ENCODE measurements at places on chromosomes 5 and 9.
A peak's percentile ranks its signal among the peaks of the same experiment; 100 is the strongest.

- no peak for DNase-seq
Measured at GRCh38 chr5:63961598-63962161, 565 bp downstream of the HTR1A start.

DNA sequence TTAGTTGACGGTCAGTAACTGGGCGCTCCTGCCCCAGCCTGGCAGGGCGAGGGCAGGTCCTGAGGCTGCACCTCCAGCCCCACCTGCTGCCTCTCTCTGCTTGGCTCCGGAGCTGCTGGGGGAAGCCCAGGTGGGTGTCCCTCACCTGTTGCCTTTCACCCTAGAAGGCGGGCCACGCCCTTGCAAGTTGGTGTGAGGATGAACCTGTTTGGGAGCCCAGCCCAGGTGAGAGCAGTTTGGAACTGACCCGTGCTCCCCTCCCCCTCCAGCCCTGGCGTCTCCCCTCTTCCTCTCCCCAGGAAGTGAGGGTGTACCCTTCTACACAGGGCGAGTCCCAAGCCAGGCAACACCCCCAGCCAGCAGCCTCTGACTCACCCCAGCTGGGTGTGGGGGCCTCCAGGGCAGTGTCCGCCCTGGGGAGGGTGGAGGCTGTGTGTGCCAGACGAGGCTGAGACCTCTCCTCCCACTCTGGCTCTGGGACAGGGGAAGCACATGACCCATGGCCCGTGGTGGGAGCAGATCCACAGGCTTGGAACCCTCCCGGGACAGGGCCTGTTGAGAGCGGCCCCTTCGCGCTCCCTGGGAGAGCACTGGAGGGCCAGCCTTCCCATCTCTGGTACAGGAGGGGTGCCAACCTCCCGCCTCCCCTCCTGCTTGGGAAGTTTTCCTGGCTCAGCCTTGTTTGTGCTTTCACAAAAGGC lies 10.4 kb downstream of the LRRC8A start:
- no peak for DNase-seq

- DNase-seq: no peak
Measured at GRCh38 chr5:142977363-142978051, 207.3 kb downstream of the ARHGAP26 start.

- peak; percentile 7 for DNase-seq
Measured at GRCh38 chr9:78630966-78631365, 334.0 kb downstream of the PSAT1 start.

GRCh38 chr5:4156889-4157288 lies 561.3 kb downstream of the IRX1 start:
- DNase-seq: no peak

DNA sequence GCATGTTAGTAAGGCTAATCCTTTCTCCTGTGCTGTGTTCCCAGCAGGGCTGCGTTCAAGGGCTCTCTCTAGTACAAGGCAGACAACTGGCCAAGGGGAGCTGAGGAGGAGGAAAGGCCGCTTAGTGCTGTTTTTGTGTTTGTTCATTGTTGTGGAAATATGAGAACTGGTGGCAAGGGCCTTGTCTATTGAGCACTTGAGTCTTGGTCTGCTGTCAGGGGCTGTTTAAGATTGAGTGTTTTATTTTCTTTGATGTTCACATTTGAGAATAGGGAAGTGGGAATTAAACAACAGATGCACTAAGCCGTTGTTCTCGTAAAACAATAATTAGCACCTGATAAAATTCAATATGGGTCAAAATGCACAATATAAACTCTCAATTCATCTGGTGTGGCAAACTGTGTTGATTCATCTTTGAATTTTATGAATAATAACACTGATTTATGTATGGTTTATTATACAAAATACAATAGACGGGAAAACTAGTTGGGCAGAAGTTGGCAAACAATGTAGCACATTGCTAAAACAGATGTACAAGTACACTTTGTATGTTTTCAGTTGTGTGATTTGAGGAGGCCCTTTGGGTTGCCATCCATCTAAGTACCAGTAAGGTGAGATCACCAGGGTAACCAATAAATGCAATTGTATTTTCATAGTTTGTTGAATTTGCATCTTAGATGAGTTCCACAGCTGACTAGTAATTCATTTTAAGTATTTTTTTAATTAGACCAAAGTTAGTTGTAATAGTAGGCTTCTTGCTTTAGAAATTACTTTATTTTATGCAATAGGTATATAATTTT lies 97.6 kb upstream of the GRHPR start:
- DNase-seq: peak; percentile 76

- DNase-seq: no peak
Measured at GRCh38 chr9:128838338-128838737, 8.7 kb upstream of the SPOUT1 start.

DNA sequence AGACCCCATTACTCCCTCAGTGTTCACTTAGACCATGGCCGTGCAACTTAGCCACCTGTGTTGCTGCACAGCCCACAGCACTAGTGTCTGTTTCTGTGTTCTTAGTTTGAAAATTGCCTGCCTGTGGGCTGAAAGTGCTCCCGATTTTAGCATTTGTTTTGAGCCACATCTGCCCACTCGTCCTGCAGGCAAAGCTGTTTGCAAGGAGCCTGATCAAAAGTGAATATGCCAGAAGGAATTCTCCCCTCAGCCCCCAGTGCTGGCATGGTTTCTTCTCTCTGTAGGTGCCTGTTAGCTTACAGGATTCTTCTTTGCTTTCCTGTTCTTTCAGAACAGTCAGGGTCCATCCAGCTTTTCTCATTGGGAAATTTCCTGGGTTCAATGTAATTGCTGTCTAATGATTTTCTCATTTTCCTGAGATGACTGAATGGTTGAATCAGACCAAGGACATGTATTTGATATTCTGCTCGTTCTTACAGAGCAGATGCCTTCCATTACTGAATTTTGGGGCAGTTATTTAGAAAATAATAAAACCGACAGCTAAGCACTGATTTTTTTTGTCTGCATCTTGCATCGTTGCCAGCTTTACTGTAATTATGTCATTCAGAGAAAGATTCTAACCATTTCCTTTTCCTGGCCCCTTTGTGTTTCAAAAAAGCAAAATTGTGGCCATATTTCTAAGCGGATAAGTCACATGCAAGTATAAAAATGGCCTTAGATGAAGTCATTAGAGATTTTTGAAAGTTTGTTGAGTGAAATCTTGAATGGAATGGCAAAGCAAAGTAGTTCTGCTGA lies 111.1 kb upstream of the CKMT2 start:
- DNase-seq: no peak

DNA sequence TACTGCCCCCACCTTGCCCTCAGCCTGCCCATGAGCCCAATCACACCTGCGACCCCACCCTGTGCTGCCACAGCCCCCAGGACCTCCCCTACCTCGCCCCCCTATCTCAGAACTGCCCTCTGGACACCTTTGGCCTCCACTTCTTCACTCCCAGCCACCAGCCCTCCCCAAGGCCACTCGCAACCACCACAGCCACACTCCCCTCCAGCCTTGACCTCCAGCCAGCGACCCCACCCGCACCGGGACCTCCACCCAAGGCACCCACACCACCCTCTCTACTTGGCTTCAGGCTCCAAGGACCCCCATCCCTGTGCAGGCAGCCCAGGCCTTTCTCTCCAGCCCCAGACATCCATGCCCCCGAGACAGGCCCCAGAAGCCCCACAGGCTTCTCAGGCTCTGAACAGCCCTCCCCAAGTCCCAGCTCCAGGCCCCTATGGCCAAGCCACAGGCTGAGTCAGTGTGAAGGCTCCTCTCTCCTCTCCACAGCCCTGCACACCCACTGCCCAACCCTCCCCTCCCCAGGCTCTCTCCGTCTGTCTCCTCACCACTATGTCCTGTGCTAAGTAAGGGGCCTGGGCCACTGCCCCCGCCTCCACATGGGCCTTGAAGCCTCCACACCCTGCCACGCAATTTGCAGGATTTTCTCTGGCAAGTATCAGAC lies 2.0 kb downstream of the AK1 start:
- DNase-seq: no peak

- DNase-seq: no peak
Measured at GRCh38 chr9:114250235-114250568, 72.7 kb upstream of the ORM1 start.

DNA sequence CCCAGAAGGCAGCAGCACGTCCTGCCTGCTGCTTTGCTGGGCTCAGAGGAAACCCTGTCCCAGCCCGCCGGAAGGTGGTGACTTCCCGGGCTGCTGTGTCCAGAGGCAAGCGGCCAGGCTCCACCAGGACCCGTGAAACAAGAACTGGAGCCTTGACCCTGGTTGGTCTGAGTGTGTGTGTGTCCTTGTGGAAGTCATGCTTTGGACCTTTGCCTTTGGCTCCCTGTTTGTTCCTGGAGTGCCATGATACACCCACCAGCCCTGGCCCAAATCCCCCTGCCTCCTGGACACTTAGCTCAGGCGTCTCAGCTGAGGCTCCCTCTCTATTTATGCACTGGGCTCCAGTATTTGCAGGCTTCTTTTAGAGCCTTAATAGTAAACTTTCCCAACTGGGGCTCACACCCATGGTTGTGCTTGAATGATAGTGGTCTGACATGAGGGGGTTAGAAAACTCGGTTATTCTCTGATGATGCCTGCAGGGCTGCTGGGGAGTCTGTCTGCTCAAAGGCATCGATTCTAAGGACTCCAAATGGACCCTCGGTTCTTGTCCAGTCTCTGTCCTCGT lies 72.2 kb downstream of the C9orf50 start:
- DNase-seq: no peak

GRCh38 chr5:137142764-137143605 lies 356.1 kb downstream of the SPOCK1 start:
- DNase-seq: no peak

- no peak for DNase-seq
Measured at GRCh38 chr5:172798422-172799215, 27.6 kb upstream of the DUSP1 start.

DNA sequence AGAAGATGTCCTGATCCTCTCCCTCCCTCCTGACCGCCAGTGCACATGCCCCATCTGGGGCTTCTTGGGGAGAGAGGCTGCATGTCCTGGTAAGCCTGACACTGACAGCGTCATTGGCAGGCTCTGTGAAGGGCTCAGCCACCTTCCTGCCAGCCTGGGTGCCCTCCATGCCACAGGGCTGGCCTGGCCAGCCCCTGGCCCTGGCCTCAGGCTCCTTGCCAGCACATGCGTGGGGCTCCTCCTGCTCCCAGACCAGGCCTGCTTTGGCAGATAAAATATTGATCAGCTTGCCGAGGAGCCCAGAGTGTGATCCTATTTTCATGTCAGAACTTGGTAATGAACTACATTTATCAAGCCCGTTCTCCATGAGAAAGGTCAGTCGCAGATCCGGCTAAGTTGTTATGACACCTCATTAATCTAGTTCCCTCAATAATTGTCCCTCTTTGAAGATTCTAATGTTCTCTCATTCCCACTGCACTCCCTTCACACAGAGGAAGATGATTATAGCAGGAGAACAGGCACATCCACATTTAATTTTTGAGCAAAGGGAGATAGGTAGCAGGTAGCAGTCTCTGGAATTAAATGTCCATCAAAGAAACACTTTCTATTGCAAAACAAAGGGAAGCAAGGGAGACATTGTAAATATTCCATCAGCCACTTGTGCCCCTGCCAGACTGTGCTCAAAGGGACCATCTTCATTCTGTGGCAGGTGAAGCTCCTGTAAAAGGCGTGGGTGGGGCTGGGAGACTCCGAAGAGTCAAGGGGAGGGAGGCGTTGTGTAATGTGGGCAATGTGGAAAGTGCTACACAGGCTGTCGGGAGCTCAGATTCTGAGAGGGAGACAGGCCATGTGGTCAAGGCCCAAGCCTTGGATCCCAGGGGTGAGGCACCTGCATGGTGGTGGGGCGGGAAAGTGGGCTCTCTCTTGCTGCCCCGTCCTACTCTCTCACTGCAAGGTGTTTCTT lies 272.0 kb downstream of the HSPA4 start:
- DNase-seq: no peak

GRCh38 chr5:15936505-15937245 lies 242.9 kb downstream of the MARCHF11 start:
- no peak for DNase-seq

DNA sequence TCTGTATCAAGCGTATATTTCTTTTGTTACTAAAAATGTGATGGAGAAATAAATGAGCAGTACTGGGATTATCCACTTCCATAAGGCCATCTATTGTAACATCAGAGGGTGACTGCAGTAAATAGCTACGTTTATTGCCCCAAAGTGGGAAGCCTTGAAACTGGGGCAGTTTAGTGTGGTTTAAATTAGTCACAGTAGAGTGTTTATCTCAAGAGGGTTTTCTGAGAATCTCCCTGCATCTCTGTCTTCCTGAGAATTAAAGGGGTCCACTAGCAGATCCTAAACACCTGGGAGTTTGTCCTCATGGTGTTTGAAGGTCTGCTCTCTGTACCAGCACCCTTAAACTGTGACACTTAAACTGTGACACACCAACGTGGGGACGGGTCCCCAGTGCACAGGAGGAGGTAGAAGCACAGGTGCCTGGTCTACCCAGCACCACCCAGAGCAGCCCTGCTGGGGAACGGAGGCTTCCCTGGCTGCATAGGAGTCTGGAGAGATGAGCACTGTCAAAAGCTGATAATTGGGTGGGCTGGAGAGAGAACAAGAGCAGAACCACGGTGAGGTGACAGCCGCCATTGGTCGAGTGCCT lies 25.2 kb downstream of the PRRC2B start:
- no peak for DNase-seq

DNA sequence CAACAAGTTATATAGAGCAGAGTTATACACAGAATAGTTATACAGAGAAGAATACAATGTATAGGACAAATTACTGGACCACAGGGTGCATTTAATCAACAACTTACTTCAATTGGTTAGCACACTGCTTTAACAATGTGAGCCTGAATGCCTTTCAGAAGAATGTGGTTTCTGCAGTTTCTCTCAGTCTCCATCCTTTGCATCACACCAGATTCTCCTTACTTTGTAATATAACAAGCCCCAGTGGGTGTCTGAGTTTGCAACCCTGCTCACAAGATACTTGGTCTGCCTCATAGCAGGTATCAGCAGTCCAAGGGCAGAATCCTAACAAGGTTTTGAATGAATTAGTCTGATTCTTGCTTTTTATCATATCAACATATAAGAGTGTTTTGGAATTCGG lies 114.6 kb downstream of the GABRB2 start:
- no peak for DNase-seq

- no peak for DNase-seq
Measured at GRCh38 chr5:66134407-66134861, 9.7 kb upstream of the SREK1 start.

- DNase-seq: no peak
Measured at GRCh38 chr5:177315411-177315810, 3.7 kb upstream of the MXD3 start.

DNA sequence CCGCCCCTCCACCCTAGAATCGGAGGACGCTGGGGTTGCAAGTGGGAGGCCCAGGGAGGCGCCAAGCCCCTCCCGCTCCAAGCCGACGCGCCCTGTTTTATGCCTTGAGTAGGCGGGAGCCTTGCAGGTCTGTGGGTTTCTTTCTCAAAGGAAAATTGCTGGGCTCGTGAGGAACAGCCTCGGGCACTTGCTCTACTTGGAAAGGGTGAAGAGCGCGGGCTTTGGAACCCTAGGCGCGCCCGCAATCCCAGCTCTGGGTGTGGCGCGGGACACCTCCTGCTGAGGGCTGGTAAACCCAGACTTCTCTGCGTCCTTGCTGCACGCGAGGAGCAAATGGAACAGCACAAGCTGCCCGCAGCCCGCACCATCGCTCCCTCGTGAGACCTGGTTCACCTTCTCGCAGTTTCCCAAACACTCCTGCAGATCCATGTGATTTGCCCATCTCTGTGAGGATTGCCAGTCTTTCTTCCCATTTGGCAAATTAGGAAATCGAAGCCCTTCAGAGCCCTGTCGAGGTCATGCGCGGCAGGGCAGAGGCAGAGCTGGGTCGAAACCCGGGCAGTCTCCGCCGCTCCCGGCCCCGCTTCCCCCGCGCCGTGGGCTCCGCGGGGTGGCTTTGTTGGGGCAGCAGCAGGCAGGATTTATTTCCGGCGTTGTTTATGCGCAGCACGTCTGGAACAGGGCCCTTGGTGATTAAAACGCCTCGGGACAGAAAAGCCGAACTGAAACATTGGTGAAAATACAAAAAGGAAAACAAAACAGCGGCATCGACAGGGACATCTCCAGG lies 98.4 kb upstream of the CPLX2 start:
- no peak for DNase-seq
